ENCODE measurements at places on chromosomes 6 and 20.
A peak's percentile ranks its signal among the peaks of the same experiment; 100 is the strongest.

- DNase-seq: no peak
Observed at GRCh38 chr6:24630856-24631505, 15.0 kb downstream of the KIAA0319 start.

GRCh38 chr20:1831096-1831495 lies 64.1 kb upstream of the SIRPA start:
- DNase-seq: no peak

- DNase-seq: no peak
Observed at GRCh38 chr6:43666196-43666920, 21.2 kb downstream of the MRPS18A start.

DNA sequence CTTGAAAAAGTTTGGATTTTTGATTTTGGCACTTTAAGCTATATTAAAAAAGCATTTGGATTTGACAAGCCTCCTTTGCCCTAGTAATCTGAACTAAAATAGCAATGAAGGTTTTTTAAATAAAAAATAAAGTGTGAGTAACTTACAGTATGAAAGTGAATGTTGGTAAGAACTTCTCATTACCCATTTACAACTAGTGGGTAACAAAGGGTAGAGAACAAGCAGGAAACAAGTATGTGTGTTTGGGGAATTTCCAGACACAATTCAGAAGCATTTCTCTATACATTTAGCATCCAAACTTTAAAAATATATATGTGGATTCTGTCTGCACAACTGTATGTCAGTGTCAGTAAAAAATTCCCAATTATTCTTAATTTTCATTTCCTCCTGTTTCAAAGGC lies 2.9 kb downstream of the TMEM30A start:
- no peak for DNase-seq

GRCh38 chr6:152078804-152079203 lies 271.3 kb downstream of the ESR1 start:
- no peak for DNase-seq

DNA sequence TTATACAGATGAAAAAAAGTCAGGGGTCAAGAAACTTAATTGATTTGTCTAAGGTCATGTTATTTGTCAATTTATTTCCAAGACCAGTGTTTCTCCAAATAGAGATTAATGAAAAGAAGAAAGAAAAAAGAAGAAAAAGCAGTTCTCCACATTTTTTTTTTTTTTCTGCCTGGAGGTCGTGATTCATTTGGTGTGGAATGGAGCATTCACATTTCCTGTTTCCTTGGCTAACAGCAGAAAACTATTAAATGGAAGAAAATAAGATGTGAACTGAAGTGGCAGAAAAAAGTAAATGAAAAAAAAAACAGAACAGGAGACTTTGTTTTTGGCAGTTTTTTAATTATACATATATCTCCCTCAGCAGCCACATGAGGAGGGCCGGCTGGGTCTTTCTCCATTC lies 470.8 kb upstream of the ZNF337 start:
- no peak for DNase-seq

- no peak for DNase-seq
Observed at GRCh38 chr6:106397431-106397830, 36.9 kb downstream of the CRYBG1 start.

- DNase-seq: no peak
Observed at GRCh38 chr6:146287691-146288369, 255.8 kb upstream of the RAB32 start.

- DNase-seq: no peak
Observed at GRCh38 chr20:7696311-7696710, 243.9 kb downstream of the HAO1 start.

DNA sequence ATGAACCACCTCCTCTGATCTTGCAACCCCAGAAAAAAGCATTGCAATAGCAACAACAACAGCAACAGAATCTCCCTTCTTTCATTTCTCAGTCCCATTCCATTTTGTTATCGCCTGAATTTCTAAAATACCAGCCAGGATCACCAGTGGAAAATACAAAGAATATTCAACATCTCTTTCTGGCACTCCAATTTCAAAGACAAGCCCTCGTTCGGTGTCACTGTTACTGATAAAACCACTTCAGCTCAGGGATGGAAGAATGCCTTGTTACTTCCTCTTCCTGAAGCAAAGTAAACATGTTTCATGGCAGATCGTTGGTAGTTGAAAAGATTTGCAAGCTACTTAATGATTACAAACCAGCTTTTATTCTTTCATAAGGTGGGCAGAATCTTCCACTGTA lies 94.0 kb upstream of the SPTLC3 start:
- DNase-seq: no peak

GRCh38 chr6:53113742-53114141 lies 34.9 kb downstream of the GCM1 start:
- no peak for DNase-seq

DNA sequence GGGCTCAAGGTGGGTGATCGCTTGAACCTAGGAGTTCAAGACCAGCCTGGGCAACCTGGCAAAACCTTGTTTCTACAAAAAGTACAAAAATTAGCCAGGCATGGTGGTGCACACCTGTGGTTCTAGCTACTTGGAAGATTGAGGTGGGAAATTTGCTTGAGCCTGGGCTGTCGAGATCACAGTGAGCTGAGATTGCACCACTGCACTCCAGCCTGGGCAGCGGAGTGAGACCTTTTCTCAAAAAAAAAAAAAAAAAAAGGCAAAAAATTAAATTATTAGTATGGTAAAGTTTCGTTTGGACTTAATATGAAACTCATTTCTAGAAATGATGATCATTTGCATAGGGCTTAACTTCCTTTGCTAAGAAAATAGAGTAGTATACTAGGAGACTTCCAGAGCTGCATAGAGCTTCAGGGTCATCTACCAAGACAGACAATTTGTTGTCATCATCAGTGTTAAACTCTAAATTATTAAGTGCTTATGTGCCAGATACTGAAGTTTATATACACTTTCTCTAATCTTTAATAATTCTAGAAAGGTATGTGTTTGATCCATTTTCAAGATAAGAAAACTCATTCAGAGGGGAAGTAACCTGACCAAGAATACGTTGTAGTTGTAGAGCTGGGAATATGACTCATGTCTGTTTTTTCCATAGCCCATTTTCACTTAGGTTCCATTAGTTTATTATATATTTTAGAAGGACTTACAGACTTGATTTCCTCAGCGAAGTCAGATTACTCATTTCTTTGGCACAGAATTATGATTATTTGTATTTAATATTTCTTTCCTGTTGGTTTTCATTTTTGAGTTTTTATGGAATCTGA lies 84.5 kb downstream of the SLC16A10 start:
- no peak for DNase-seq

GRCh38 chr6:124882579-124883393 lies 79.5 kb upstream of the RNF217 start:
- DNase-seq: no peak

DNA sequence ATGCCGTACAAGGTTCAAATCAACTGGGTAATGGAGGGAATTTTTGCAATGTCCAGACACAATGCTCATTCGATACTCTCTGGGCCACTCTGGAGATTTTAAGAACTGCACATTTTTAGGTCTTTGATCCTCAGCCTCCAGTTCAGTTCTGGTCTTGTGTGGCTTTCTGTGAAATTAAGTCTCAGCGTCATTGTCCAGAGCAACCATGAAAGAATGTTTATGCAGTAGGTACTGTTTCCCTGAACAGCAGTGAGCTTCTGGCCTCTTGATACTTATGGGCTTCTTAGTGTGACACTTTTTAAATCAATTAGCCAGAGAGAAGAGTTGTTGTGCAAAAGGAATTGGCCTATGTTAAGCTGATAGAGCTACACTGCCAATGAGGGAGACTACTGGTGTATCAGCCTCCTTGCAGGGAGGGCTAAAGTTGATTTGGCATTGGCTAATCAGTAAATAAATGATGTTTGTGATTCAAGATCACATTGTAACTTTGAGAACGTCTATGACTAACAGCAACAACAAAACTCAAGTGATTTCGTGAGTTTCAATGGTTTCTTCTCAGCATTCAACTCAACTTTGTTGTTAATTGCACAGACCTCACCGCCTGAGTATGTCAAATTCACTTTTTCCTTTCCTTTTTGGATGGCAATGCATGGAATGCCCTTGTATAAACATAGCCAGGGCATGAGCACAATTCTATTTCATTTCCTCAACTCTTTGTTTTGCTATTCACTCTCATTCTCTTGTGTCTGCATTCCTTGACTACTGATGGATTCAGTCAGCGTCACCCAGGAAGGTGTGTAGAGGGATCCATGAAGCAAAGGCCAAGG lies 85.1 kb downstream of the GJA1 start:
- DNase-seq: no peak

DNA sequence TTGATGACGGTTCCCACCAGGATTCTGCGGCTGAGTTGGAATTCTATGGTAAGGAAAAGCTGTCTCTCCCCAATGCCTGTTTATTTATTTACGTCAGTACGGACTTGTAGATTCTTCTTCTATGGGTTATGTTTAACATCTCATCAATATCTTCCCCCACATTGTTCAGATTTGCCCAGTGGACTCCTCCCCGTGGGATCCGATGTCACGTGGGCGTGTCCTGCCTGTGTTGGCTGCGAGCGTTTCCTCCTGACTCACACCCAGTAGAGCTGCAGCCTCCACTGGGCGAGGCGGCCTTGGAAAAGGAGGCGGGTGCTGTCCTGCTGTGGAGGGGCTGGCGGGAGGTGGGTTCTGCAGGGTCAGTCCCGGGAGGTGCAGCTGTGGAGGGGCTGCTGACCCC lies 46.8 kb upstream of the SLCO4A1 start:
- DNase-seq: peak; percentile 96

GRCh38 chr6:121442576-121442975 lies 7.1 kb downstream of the GJA1 start:
- no peak for DNase-seq

DNA sequence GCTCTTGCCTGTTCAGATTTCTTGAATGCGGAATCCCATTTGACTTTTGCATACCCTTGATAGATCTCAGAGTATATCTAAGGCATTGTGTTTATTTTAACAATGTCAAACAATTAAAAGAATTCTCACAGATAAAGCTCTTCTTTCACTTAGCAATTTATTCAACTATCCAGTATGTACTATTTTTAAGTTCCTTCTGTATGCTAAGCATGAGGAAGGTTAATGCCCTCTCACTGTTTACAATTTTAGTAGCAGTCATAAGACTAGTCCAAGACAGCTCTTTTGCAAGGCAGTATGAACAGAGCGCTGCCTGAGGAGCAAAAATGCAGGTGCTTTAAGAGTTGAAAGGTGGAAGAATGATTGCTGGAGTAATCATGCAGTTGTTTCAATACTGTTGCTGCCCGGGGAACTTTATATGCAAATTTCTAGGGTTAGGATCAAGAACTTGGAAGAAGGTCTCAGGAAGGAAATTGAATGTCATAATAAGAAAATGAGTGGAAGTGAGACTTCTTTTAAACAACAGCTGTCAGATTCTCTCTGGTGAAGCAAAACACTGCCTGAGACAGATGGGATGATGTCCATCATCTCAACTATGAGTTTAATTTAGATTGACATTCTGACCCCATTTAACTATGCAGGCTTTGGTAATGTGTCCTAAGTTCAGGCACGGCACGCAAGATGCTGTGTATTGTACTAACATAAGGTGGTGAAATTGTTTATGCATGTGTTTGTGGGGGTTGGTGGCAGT lies 1303.5 kb upstream of the CITED2 start:
- DNase-seq: no peak

DNA sequence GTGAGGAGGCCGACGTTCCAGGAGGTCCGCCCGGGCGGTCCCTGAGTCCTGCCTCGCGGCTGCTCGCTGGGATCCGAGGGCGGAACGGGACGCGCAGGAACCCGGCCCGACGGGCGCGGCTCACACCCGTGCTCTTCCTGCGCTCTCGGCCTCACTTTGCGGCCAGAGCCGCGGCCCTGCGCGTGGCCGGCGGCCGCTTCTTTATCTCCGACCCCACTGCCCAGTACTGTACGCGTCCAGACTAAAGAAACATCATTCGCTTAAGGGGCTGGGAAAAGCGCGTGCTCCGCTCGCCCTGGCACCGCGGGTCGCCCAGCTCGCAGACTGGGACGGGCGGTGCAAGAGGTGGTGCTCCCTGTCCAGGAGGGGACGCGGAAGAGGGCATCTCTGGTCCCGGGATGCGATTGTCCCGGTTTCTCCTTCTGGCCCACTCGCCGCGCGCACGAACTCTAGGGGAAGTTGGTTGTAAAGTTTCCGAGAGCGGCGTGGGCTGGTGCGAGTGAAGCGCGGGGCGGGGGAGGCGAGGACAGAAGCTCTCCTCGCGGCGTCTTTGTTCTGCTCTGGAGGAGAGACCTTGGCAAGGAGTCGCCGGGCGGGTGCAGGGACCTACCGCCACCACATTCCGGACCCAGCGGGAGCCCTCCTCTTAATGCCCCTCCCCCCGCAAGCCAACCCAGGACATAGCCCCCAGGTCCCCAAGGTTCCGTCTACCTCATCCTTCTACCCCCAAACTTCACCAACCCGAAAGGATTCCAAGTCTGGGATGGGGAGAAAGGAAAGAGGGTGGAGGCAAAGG lies 71.0 kb downstream of the SOX4 start:
- no peak for DNase-seq

GRCh38 chr6:25833136-25833535 lies 1.3 kb upstream of the SLC17A1 start:
- DNase-seq: no peak

DNA sequence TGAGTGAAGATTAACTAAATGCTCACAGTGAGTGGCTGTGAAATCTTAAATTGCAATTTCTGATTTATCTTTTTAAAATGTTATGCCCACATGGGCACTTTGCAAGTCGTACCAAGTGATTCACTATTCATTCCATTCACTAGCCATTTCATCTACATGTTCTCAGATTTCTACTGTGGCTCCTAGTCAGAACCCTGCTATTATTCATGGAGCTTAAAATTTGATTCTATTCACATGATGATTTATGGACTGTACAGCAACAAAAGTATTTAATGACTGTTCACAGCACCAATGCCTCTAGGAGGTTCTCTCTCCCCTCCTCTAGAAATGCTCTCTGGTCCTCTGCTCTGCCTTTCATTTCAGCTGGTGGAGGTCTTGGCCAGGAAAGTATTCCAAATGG lies 133.5 kb upstream of the MAP3K7 start:
- DNase-seq: no peak

DNA sequence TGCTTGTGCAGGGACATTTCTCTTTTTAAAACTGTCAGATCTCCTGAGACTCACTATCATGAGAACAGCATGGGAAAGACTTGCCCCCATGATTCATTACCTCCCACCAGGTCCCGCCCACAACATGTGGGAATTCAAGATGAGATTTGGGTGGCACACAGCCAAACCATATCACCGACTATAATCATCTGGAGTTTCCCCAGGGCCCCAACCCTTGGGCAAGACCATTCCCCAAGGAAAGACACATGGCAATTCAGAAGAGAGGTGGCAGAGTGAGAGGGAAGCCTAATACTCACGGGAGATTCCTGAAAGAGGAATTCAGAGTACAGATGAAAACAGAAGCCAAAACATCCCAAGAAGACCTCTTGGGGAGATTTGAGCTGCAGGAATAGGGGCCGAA lies 291.0 kb upstream of the PLCB4 start:
- no peak for DNase-seq

All from HTR-8/SVneo (cell line).